ENCODE measurements at places on chromosomes 12 and 14.

DNA sequence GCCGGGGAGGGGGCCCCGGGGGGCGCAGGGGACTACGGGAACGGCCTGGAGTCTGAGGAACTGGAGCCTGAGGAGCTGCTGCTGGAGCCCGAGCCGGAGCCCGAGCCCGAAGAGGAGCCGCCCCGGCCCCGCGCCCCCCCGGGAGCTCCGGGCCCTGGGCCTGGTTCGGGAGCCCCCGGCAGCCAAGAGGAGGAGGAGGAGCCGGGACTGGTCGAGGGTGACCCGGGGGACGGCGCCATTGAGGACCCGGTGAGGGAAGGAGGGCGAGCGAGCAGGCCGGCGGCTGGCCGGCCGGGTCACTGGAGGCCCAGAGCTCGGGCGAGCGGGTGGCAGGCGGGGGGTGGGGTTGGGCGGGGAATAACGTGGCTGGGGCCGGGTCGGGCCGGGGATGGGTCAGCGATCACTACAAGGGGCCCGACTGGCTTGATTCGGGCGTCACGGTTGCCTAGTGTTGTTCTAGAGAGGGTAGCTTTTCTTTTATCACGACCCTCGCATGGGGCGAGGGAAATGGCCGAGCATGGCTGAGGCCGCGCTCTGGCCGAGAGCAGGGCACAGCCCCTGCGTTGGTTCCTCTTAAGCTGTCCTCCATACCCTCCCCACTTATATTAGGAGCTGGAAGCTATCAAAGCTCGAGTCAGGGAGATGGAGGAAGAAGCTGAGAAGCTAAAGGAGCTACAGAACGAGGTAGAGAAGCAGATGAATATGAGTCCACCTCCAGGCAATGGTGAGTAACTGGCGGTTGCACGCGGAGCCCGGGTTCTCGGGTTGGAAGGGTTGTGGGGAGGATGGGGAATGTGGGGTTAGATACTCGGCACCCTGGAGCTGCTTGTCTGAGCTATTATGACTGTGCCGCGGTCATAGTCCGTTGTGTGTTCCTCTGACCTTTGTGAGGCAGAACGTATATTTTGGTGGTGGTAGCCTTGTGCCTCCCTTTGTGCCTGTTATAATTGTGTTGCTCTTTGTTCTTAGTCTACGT, 603 bp downstream of the PABPN1 start:
- no peak for DNase-seq

DNA sequence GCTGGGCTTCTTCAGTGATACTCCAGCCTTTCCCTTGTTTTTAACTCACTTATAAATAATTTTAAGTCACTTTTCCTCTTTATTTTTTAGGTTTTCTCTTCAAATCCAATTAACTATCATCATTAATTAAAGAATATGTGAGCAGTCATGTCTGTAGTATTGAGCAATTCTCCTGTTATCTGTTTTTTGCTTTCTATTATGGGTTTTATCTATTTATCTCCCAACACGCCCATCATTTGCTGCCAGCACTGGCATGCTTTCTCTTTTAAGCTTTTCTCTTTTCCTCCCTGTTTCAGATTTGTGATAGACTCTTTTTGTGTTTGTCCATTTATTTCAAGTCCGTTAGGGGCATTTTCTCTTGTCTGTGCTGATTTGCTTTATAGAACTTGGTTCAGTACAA, 72.3 kb downstream of the CRADD start:
- no peak for DNase-seq

DNA sequence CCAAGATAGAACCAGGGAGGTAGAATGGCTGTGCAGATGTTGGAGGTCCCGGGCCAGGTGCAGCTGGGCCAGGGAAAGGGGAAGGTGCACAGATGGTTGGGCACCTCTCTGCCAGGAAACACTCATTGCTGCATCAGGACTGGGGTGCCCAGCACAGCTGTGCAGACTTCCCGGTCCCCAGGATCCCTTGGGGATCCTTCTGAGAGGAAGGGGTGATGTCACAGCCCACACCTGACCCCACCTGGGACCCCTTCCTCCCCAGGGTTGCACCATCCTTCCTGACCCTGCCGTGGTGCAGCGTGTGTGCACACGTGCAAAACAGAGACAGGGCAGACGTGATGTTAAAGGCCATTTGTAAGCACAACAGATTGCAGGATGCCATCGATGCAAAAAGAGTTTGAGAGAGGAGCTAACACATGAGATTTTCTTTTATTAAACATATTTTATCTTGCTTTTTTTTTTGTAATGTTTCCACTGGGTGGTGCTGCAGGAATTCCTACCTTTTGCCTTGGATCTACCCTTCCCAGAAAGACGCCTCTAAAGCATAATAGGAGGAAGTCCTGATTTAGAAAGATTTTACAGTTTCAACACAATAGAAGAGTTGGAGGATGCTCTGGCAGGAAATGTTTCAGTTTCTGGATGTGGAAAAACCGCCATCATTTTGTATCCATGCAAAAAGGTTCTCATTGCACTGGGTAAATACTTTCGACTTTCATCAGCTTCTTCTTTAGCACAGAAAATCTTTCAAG, 14.8 kb downstream of the ELK3 start:
- DNase-seq: no peak

- no peak for DNase-seq
Measured at GRCh38 chr12:7344833-7345606, 41.1 kb downstream of the ACSM4 start.

GRCh38 chr12:68163560-68164081, 4.1 kb upstream of the IFNG start:
- no peak for DNase-seq

DNA sequence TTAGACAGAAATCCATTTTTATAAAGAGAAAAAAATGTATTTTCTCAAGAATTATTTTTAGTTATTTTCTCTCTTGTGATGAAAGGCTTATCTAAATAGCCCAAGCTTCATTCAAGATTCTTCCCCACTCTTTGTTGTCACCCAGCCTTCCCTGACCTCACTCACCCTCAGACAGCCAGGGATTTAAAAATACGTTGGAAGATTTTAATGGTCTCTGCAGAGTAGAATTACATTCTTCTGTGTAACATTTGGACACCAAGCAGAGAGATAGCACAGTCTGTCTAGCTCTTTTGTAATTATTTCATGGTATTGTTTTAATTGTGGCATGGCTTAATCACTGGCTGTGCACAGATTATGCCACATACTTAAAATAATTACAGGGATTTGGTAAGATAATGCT, 130.3 kb downstream of the IGF1 start:
- no peak for DNase-seq

DNA sequence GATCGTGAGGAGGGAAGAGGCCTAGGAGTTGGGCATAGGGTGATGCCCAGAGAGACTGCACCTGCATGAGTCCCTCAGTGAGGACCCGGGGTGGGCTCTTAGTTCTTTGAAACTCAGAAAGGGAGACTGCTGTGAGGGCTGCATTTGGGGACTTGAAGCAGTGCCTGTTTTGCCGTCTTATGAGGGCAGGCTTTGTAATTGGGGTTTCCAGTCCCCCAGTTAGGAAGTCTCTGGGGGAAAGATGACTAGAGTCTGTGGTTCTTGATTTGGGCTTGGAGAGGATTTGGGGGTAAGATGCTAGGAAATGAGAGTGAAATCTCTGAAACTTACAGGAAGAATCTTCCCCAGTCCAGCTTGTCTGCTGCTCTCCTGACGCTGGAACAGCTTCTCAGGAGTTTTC, 99.6 kb downstream of the ARF6 start:
- no peak for DNase-seq

GRCh38 chr14:28776482-28777266, 10.1 kb downstream of the FOXG1 start:
- DNase-seq: no peak

DNA sequence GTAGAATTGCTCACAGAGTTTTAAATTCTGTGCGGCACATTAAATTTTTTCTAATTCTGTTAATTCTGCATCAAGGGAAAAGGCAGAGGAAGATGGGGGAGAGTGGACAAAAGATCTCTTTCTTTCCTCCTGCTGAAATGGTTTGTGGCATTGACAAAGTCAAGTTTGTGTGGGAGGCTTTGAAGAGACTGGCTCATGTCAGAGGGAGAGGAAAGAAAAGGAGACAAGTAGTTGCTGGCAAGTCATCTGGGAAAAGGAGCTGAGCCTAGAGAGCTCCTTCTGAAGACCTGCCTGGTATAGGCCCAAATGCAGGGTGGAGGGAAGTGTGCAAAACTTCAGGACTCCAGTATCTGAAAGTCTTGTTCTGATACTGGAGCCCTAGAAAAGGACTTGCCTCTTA, 36.3 kb downstream of the TTLL5 start:
- no peak for DNase-seq

- DNase-seq: peak; percentile 53
Measured at GRCh38 chr12:57771236-57771872, 551 bp downstream of the METTL1 start.

GRCh38 chr12:69007101-69007854, 74.3 kb upstream of the CPM start:
- no peak for DNase-seq

DNA sequence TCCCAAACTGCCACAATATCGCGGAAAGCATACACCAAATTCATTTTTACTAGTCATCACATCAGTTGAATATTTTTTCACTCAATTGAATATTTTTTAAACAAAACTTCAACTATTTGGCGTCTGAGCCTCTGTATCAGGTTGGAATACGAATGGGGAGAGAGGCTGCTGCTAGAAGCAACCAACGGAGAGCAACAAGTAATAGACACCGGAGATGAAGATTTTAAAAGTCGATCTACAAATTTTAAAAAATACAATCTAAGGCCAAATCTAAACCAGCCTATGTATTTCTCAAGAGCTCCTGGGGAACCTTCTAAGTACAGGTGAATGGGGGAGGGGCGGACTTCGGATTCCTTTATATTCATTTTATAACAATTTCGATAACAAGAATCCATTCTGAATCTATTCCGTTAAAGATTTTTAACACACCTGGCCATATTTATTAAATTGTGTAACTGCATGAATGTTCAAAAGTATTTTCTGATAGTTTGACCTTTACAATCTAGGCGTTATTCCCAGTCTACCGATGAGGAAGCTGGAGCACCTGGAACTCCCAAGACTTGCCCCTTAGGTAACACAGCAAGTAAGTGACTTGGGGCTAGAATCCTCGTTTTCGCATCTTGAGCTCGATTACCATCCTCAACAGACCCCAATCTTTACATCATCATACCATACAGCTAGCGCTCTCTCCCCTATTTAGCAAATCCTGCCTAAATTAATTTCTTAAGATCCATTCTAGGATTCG, 1.2 kb downstream of the GNPNAT1 start:
- DNase-seq: no peak

DNA sequence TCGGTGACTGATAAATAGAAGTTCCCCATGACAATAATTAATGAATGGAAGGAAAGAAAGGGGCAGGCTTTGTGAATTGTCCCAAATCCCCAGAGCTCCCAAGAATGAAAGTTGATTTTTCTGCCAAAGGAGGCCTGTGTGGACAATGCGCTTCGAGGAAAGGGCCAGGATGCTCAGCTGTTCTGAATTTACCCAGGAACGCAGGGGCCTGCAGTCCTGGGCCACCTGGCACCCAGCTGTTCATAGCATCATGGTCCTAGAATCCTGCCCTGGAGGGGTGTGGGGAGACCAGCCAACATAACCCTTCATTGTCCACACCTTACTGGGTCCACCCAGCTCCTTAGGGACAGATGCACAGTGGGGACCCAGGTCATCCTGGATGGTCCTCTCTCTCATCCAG, 587.5 kb downstream of the BCL11B start:
- DNase-seq: no peak

DNA sequence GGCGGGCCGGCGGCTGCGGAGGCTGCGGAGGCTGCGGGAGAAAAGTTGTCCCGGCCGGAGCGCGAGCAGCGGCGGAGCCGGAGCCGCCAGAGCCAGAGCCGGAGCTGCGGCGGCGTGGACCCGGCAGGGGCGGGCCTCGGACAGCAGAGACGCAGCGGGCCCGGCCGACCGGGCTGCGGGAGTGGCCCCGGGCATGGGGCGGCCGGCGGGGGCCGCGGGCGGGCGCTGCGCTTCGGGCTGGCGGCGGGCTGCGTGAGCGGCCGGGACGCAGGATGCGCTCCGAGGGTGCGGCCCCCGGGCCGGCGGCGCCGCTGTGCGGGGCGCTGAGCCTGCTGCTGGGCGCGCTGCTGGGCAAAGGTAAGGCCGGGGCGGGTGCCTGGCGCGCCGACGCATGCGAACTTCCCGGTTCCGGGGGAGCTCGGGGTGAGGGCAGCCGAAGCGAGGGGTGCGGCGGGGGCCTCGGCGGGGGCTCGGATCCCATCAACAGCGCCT, at the start of gene TMEM132C:
TMEM132C (plus strand) TSS at position 40 of the 492 bp plus-strand sequence; CDS start at position 273, 233 bp downstream.
- no peak for DNase-seq

- no peak for DNase-seq
Measured at GRCh38 chr12:58794859-58795258, 125.4 kb downstream of the LRIG3 start.

DNA sequence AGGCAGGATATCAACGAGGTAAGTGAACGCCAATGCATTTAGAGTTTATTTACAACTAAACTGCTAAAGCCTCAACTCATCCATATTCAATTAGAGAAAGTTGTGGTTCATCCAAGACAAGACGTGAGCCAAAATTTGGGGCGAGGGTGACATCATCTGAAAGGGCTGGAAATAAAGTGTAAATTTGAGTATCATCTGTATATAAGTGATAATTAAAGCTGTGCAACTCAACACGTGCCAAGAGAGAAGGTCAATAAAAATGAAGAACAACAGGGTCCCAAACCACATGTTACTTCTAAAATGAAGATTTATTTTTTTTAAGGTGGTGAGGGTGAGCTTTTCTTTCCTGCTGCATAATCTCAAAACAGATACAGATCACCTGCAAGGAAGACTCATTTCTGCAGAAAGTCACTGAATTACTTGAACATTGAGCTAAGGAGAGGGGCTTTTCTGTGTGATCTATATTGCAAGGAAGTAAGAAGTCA, 203.6 kb downstream of the EFCAB11 start:
- no peak for DNase-seq

- no peak for DNase-seq
Measured at GRCh38 chr12:120800665-120801064, 75.0 kb downstream of the ACADS start.
